ENCODE measurements at places on chromosomes 11 and 22. TPM values are rescaled to one million over a fixed set of nuclear protein-coding genes. Genes with fewer than 3 reads are reported as not detected.

DNA sequence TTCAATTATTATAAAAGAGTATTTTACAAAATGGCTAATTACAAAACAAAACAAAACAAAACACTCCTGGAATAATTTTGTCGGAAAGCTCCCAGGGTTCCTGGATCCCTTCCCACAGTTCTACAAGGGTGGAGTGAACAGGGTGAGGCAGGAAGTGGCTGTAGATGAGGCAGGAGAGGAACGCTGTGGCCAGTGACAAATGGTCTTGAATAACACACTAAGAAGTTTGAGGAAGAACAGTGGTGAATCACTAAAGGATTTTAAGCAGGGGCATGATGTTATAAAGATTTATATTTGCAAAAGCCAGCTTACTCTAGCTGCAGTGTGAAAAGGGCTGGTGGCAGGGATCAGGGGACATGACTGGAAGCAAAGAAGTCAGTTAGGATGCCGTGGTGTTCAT lies 33.8 kb upstream of the APOA1 start:
- H3K4me1 ChIP-seq, result no peaks in the 10 kb centered on the region
- no peaks in the 10 kb centered on the region for H3K27me3 ChIP-seq
- DNase-seq, result no peak
- no peak overlapping the region for H3K27ac ChIP-seq
- no peak overlapping the region for H3K4me3 ChIP-seq

DNA sequence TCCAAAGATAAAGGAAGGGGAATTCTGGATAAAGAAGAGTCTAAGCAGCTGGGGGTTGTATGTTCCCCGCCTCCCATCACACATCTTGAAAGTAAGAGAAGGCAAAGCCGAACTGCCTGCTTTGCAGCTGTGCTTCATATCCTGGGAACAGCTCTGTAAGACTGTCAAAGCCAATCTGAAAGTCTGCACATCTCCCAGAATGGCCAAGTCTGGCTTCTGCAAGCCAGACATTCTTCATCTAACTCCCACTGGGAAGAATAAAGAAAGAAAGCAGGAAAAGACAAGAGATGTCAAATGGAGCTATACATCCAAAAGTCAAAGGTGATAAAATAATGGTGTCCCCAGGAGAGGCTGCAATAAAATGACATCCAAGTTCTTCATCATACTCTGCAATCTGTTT lies 15.4 kb downstream of the MORC2 start:
- no peak overlapping the region for H3K4me3 ChIP-seq
- no peaks in the 10 kb centered on the region for H3K27me3 ChIP-seq
- no peak for DNase-seq
- H3K36me3 ChIP-seq, result peaks cover 50% of the 10 kb centered on the region

GRCh38 chr22:26527574-26528465 lies 15.5 kb upstream of the TFIP11 start:
- H3K36me3 ChIP-seq, result peaks cover 37% of the 10 kb centered on the region
- peaks cover 12% of the 10 kb centered on the region for H3K4me1 ChIP-seq
- H3K4me3 ChIP-seq, result no peak overlapping the region
- no peak for DNase-seq
- H3K27me3 ChIP-seq, result no peaks in the 10 kb centered on the region

DNA sequence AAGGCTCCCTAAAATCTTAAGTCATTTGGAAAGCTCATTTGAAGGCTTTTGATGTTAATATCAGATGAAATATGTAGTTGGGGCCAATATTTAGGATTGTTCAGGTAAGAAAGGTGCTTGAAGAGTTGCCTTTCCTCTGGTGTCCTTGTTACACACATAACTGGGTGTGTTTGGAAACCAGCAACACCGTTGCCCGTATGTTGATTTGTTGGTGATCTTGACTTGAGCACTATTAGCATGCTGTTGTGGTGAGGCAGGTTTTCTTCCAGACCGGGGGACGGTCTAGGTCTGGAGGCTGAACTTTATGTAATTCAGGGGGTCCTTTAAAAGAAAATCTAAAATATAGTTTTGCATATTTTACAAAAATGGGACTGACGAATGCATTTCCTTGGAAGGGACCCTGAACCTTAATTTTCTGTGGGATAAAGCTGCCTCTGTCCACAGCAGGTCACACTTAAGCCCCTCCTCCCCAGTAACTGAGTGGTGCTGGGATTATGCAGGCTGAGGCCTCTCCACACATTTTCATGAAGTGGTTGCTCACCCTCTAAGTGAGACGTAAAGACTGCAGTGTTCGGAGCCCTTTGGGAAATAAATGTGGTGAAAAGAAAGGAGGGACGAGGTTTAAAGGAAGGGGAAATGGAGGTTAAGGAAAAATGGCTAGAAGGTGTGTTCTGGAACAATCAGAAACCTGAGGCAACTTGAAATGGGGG lies 1.8 kb downstream of the YWHAH start:
- peaks cover 22% of the 10 kb centered on the region for H3K36me3 ChIP-seq
- H3K27me3 ChIP-seq, result no peaks in the 10 kb centered on the region
- peaks cover 29% of the 10 kb centered on the region for H3K4me1 ChIP-seq
- H3K27ac ChIP-seq, result peak overlapping the region; percentile 69
- peak overlapping the region; percentile 81 for H3K4me3 ChIP-seq

- DNase-seq, result no peak
- H3K27me3 ChIP-seq, result no peaks in the 10 kb centered on the region
- no peak overlapping the region for H3K4me3 ChIP-seq
- H3K4me1 ChIP-seq, result no peaks in the 10 kb centered on the region
- H3K36me3 ChIP-seq, result no peaks in the 10 kb centered on the region
Observed at GRCh38 chr22:29044657-29045176, 16.9 kb downstream of the C22orf31 start.

- H3K27me3 ChIP-seq, result no peaks in the 10 kb centered on the region
- H3K36me3 ChIP-seq, result no peaks in the 10 kb centered on the region
- no peak overlapping the region for H3K27ac ChIP-seq
- H3K4me1 ChIP-seq, result peaks cover 9% of the 10 kb centered on the region
Observed at GRCh38 chr11:86101941-86102407, 33.1 kb upstream of the PICALM start.

Gene OR6T1
- not detected for total RNA-seq

- H3K27ac ChIP-seq, result no peak overlapping the region
- no peaks in the 10 kb centered on the region for H3K36me3 ChIP-seq
- no peak for DNase-seq
- H3K4me3 ChIP-seq, result no peak overlapping the region
Observed at GRCh38 chr11:126115816-126116331, 53.2 kb upstream of the CDON start.

Gene AP5B1
- total RNA-seq, result 19.8 TPM

- no peaks in the 10 kb centered on the region for H3K27me3 ChIP-seq
- no peaks in the 10 kb centered on the region for H3K36me3 ChIP-seq
- H3K27ac ChIP-seq, result no peak overlapping the region
- no peak overlapping the region for H3K4me3 ChIP-seq
Observed at GRCh38 chr11:61480261-61480993, 28.1 kb upstream of the LRRC10B start.

DNA sequence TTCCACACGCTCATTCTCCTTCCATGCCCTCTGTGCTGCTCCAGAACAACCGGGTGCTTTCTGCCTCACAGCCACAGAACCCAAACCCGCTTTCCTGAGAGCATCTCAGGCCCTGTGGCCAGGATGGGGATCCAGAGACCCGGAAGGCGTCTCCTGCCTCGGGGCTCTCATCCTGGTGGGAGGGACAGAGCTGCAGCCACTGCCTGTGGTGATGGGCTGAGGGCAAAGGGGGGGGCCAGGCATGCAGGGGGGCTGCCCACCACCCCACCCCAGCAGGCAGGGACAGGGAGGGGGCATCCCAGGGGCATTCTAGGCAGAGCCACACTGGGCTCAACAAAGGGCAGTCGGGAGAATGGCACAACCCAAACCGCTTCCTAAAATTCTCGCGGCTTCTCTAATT lies 41.4 kb downstream of the CERK start:
- no peak overlapping the region for H3K27ac ChIP-seq
- peaks cover 6% of the 10 kb centered on the region for H3K36me3 ChIP-seq
- DNase-seq, result no peak
- no peaks in the 10 kb centered on the region for H3K27me3 ChIP-seq
- peaks cover 10% of the 10 kb centered on the region for H3K4me1 ChIP-seq

Gene LRRC74B
- not detected for total RNA-seq

Gene ZNF280B
- 10.3 TPM for total RNA-seq

- H3K36me3 ChIP-seq, result no peaks in the 10 kb centered on the region
- DNase-seq, result no peak
- no peaks in the 10 kb centered on the region for H3K27me3 ChIP-seq
- H3K4me1 ChIP-seq, result peaks cover 15% of the 10 kb centered on the region
- no peak overlapping the region for H3K4me3 ChIP-seq
Observed at GRCh38 chr11:1877211-1878136, 14.2 kb downstream of the PRR33 start.

Gene MYEOV
- total RNA-seq, result 0.22 TPM

DNA sequence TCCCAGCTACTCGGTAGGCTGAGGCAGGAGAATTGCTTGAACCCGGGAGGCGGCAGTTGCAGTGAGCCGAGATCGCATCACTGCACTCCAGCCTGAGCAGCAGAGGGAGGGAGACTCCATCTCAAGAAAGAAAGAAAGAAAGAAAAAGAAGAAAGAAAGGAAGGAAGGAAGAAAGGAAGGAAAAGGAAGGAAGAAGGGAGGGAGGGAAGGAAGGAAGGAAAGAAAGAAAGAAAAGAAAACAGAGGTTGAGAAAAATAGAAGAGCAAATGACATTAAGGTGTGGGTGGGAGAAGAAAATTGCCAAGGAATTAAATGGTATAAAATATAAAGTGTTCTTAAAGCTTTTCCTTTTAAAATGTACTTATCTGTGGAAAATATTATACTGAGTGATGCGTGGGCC lies 49.9 kb downstream of the AHNAK start:
- H3K27me3 ChIP-seq, result no peaks in the 10 kb centered on the region
- H3K4me1 ChIP-seq, result 0 out of 2 replicates have a peak, but pooled peaks cover 2% of the 10 kb centered on the region
- DNase-seq, result no peak
- H3K27ac ChIP-seq, result no peak overlapping the region

DNA sequence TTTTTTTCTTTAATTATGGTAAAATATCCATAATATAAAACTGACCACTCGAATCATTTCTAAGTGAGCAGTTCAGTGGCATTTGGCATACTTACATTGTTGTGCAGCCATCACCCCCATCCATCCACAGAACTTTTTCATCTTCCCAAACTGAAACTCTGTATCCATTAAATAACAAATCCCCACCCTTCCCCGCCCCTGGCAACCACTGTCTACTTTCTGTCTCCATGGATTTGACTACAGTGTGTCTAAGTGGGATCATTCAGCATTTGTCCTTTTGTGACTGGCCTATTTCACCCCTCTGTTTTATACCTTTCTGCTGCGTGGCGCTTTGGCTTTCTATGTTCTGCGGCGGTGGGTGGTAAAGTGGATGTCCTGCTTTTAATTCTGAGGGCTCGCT lies 49.1 kb downstream of the RTN4R start:
- DNase-seq, result no peak
- H3K27me3 ChIP-seq, result no peaks in the 10 kb centered on the region
- no peak overlapping the region for H3K27ac ChIP-seq
- no peaks in the 10 kb centered on the region for H3K36me3 ChIP-seq

Gene GPHA2
- not detected for total RNA-seq

DNA sequence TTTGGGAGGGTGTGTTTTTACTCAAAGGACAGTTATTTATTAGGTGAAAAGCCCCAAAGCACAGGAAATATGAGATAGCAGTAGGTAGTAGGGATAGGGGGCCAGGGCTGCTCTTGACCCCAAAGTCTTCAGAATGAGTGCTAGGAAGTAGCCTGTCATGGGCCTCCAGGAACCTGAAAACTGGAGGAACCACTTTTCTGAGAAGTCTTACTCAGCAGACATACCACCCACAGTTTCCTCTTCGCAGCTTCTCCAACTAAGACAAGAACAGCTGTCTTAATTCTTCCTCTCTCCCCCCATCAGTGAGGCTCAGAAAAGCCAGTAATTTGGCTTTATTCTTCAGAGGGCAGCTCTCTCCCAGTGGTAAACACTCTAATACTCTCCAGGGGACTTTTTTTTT lies 84.0 kb upstream of the CTSC start:
- no peak overlapping the region for H3K27ac ChIP-seq
- no peaks in the 10 kb centered on the region for H3K27me3 ChIP-seq
- no peak for DNase-seq
- H3K4me3 ChIP-seq, result no peak overlapping the region
- H3K36me3 ChIP-seq, result no peaks in the 10 kb centered on the region

Gene NRGN
- total RNA-seq, result 0.97 TPM
